Karpas-422 (cell line): ENCODE measurements at places on chromosomes 1 and 21. TPM values are rescaled to one million over a fixed set of nuclear protein-coding genes. Genes with fewer than 3 reads are reported as not detected.

DNA sequence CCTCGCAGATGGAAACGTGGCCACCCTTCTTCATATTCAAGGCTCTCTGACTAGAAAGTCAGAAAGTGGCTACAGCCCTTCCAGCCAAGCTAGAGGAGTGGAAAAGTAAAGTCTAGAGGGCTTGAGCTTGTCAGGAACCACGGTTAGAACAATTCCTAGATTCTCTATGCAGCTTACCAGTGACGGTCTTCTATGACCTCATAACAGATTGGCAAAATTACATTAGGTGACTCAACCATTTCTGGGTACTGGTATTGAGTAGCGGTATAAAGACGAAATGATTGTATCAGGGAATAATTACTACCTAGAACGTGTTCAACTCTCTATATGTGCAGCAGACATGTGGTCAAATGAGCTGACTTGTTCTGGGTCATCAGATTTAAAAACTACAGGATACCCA is 155.0 kb upstream of the RUNX1 start:
- DNase-seq: no peak

DNA sequence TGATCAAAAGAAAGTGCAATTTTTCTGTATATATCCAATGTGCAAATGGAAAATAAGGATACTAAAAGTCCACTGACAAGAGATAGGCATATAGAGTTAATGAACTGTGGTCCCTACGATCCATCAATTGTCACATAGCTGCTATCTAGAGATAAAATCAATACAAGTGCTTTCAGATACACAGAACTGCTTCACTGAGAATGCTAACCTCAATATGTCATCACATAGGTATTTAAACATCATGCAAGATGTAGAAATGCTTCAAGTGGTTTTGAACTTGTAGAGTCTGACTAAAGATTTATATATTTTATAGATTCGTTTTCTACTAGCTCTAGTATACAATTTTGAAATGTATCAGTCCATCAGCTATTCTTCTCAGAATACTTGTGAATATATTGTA is 1604.7 kb downstream of the PLA2G4A start:
- no peak for DNase-seq

- DNase-seq: no peak
Observed at GRCh38 chr1:165773324-165773965, 4.8 kb upstream of the TMCO1 start.

DNA sequence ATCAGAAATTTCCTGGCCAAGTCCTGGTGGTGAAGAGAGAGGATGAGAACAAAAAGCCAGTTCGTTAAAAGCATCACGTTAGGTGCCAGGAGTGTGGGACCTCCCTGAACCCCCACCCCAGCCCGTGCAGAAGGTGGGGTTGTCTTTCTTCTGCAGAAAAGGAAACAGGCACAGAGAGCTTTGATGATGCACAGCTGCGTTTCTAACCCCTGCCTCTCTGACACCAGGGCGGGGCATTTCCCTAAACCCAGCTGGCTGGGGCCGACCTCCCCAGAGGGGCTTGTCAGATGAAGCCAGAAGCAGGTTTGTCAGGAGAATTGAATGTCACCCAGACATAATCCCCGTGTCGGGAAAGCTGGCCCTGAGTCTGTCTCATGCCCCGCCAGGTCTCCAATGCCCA is 189.3 kb upstream of the EDN2 start:
- DNase-seq: no peak

- no peak for DNase-seq
Observed at GRCh38 chr1:47187231-47187925, 2.5 kb downstream of the PDZK1IP1 start.

Gene SERPINC1
- total RNA-seq: 0.26 TPM in 1 of 2 replicates, not detected in the other
